Activated CD8-positive, alpha-beta memory T cell treated with anti-CD3 and anti-CD28 coated beads for 4 hours (primary cell): ENCODE measurements at places on chromosomes 1 and 21.

GRCh38 chr1:93503816-93504215 is 55.9 kb downstream of the FNBP1L start:
- DNase-seq: no peak

- DNase-seq: no peak
These were observed 1.8 kb downstream of the RNF220 start for GRCh38 chr1:44406737-44407429.

- no peak for DNase-seq
These were observed 135.5 kb upstream of the GRIK3 start for GRCh38 chr1:37169743-37170275.

GRCh38 chr1:21313203-21313885 is 23.1 kb upstream of the ECE1 start:
- DNase-seq: no peak

DNA sequence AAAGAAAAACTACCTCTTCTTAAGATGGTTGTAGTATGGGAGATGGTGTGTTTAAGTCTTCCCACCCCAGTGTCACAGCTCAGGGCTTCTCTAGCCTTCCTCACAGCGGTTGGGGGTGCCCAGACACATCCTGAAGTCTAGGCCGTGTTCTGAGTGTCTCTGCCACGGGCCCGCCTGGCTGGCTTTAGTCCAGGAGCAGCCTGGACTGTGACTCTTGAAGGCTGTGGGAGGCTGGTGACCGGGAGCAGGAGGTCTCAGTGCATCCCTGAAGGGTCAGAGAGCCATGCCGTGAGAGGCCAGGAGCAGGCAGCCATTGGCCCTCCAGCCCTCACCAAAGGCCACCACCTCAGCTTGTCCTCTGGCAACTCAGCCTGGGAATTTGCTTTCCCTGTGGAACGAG is 4.5 kb downstream of the EPHX1 start:
- no peak for DNase-seq

DNA sequence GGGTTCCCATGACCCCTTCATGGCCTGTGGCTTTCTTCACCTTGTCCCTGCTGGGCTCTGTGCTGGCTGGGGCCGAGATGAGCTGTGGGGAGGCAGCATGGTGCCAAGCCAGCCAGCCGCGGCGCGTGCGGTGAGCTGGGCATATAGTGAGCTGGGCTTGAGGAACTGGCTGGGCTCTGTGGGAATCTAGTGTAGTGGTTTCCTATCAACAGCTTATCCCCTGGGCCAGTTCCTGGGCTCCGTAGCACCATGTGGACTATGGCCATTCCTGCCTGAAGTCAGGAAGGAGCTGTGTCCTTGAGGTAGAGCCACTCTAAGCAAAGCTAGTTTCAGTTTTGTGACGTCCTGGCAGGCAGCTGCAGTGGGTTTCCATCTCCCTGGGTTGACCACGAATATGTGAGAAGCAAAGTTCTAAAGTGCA is 1.8 kb downstream of the NCMAP start:
- no peak for DNase-seq

DNA sequence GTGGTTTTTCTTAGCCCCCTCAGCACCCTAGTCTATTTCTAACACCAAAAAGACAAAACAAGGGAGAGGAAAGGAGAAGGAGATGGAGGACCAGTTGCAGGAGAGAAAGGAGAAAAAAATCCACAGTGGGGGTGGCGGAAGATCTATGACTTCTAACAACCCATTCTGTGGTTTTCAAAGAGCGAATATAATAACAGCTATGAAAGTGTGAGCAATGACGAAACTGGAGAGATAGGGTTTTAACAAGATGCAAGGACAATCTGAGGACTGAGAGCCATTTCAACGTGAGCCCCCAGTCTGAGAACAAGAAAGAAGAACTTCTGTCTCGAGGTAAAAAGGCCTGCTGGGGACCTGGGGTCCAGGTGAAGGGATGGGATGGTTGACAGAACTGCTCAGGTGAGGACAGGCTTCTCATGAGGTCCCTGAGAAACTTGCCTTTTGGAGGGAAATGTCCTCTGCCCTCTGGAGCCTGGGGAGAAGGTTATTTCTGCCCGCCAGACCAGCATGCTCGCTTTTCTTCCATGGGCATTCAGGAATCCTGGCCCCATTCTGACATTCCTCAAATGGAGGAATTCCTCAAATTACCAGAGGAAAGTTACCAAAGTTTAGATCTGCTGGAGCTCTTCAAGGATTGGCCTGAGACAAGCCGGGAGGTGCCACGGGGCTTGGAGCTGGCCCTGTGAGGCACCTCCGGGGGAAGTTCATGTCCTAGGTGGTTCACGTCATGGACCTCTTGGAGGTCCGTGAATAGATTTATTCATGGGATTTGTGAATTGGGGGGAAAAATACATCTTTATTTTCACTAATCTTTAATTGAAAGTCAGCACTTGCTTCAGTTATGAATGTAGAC is at the start of gene CD160:
TSS of gene CD160 (plus strand) at position 270 of the 850 bp plus-strand sequence. CDS start 8,829 bp downstream, outside the sequence.
- no peak for DNase-seq

- no peak for DNase-seq
These were observed 17.2 kb downstream of the DSCAM start for GRCh38 chr21:40829791-40830190.

DNA sequence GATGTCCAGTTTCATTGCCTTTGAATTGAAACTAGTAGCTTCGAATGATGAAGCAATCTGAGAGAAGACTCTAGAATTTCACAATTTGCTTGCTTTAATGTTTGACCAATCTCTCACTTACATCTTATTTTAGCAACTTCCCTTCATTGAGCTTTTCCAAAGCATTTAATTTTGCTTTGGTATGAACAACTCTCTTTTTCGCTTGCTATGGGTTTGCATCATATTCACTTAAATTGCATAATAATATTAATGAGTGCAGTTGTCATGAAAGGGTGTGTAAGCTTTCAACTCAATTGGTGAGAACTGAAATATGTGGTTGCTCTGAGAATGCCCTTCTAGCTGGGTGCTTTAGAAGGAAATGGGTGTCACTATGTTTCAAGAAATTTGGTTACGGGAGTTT is 309.2 kb downstream of the HLX start:
- DNase-seq: no peak

DNA sequence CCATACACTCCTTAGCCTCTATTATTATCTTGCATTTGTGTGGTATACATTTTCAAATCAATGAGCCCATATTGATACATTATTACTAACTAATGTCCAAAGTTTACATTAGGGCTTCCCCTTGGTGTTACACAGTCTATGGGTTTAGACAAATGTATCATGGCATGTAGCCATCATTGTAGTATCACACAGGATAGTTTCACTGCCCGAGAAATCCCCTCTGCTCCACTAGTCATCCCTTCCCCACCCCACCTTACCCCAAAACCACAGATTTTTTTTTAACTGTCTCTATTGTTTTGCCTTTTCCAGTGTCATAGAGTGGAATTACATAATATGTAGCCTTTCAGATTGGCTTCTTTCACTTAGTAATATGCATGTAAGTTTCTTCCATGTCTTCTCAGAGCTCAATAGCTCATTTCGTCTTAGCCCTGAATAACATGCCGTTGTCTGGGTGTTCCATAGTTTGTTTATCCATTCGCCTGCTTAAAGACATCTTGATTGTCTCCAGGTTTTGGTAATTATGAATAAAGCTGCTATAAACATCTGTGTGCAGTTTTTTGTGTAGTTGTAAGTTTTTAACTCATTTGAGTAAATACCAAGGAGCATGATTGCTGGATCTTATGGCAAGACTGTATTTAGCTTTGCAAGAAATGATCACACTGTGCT is 86.4 kb upstream of the LYST start:
- no peak for DNase-seq

DNA sequence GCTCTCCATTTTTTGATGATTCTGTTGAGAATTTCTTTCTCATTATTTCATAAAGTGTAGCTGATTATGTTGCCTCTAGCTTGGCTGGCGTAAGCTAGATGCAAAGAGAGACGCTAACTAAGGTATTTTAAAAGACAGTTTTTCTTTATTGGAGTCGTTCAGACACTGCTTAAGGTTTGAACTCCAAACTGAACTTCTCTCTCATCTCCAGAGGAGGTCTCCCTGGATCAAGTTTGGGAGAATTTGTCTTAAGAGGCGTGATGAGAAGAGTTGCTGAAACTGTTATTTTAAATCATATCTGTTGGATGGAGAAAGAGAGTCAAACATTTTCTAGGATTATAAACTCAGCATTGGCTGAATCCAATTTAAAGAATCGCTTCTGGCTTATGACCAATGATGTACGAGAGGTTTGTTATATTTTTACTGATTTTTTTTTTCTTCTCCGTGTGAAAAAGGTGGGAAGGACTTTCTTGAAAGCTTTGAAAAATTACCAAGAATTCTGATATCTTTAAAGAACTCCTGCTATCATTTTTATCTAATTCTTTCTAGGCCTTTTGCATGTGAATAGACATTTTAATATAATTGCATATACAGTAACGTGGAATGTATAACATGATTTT is 34.0 kb downstream of the MAP3K7CL start:
- DNase-seq: no peak

GRCh38 chr1:99228153-99228552 is 36.1 kb upstream of the PLPPR4 start:
- no peak for DNase-seq

- DNase-seq: no peak
These were observed 14.8 kb downstream of the ADORA3 start for GRCh38 chr1:111488669-111489068.

- DNase-seq: no peak
These were observed 1.1 kb upstream of the OSBPL9 start for GRCh38 chr1:51615780-51616291.

- DNase-seq: no peak
These were observed 271.6 kb downstream of the TRABD2B start for GRCh38 chr1:47725511-47725991.

GRCh38 chr1:99447721-99448120 is 183.4 kb downstream of the PLPPR4 start:
- no peak for DNase-seq

DNA sequence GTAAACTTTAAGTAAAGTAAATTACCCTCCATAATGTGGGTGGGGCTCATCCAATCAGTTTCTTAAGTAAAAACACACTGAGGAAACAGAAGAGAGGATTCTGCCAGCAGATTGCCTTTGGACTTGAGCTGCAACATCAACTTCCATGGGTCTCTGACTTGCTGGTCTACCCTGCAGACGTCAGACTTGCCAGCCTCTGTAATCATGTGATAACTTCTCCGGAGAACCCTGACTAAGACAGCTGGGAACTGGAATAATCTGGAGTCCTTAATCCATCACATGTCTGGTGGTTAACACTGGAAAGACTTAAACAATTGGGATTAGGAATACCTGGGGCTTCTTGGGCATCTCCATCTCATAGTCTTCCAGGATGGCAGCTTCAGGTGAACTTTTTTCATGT is 13.2 kb upstream of the CEP350 start:
- DNase-seq: no peak

DNA sequence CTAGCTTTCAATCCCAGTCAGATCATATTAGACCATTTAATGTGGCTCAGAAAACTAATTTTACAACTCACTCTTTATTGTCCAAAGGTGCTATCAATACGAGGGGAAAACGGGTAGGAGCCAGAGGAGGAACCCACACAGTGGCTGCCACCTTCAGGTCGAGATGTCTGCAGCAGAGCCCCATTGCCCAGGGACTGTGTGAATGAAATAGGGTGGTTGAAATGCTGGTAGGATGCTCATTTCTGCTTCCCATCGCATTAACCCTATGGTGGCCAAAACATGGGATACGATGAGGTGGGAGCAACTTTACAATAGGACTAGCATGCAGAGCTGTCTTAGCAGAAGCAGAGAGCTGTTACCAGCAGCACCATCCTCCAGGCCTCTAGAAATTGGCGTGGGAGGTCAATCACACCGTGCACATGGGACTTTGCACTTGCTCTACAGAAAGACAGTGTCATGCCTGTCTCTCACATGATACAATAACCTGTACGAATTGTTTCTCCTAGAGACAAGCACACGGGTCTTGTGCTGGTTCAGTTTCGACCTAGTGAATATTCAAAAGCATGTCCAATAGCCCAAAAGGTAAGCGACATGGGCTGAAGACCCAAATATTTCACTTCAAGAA is 69.5 kb upstream of the DESI2 start:
- no peak for DNase-seq

DNA sequence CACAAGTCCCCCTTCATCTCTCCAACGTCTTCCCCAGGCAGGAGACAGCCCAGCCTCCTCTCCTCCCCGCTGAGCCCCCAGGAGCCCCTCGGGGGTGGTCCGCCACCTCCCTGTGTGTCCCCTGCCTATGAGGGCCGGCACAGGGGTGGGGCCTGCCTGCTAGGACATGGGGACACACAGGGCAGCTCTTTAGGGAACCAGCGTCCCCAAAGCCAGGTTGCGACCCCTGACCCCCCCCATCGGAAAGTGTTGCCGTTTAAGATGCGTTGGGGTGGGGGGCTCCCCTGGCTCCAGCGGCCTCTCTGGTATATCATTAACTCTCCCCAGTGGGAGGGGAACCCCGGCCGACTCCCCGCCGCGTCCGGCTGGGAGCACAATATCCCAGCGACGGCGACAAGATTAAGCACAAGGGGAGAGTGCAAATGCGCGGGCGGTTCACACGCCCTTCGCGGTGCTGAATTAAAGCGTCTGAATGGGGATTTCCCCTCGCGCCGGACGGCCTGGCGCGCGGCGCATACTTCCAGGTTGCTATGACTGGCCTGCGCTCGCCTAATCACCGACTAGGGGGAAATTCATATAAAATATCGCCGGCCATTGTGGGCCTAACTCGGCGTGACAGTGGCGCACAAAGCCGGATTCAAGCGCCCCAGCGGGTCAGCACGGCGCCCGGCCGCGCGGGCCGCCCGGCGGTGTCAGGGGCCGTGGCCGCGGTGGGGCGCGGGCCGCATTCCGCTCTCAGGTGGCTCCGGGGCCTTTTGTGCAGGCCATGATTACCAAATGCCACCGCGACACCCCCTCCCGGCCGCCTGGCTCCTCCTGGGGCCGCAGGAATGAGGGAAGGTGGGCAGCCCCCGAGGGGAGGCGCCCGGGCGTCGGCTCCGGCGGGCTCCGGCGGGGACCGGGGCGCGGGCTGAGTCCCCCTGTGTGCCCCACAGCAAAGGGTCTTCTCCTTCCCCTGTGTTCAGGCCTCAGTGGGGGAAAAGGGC is 30.9 kb downstream of the WNT3A start:
- DNase-seq: no peak

DNA sequence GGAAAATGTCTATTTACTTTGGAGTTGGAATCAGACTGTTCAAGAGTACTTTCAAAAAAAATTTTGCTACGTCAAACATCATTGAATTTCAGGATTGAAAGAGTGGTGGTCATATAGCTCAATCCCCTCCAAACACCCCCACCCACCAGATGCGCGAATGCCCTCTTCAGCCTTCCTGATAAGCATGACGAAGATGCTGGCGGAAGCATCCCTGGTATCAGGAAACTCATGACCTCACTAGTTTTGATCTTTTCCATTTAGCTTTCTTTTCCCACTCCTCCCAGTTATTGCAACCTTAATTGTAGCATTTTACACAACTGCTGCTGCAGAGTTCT is 104.4 kb downstream of the LEPR start:
- DNase-seq: no peak

GRCh38 chr21:43877936-43878575 is 13.0 kb downstream of the AGPAT3 start:
- no peak for DNase-seq

GRCh38 chr1:110056285-110056683 is 14.2 kb downstream of the ALX3 start:
- DNase-seq: no peak
